Calu3 (cell line): ENCODE measurements at places on chromosomes 7 and 10.

GRCh38 chr10:112278871-112279270, 4.3 kb upstream of the TECTB start:
- no peak for DNase-seq

GRCh38 chr7:25881317-25882037, 270.5 kb upstream of the NFE2L3 start:
- no peak for DNase-seq

GRCh38 chr7:131094685-131095084, 233.0 kb upstream of the MKLN1 start:
- no peak for DNase-seq

- no peak for DNase-seq
Observed at GRCh38 chr10:75660823-75661222, 229.4 kb downstream of the LRMDA start.

GRCh38 chr7:108973075-108973474, 403.4 kb downstream of the DNAJB9 start:
- DNase-seq: no peak

GRCh38 chr10:30812018-30812851, 182.7 kb upstream of the LYZL2 start:
- no peak for DNase-seq

DNA sequence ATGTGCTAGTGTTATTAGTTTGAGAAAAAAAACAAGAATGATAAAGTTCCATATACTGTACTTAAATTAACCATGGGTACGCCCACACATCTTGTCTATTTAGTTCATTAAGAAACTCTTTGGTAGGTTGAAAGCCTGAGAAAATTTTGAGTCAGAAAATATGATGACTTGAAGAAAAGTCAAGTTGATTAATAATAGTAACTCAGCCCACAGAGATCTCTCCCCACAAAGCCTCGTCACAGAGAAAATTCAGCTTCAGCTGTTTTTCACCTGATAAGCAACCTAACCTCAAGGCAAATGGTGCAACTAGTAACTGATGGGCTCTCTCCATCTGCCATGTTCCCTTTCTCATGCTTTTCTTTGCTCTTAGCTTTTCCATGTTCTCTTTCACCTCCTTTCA, 1021.6 kb downstream of the GATA3 start:
- DNase-seq: no peak

GRCh38 chr10:1132584-1132983, 76.4 kb downstream of the WDR37 start:
- no peak for DNase-seq

GRCh38 chr10:102930720-102931119, 12.6 kb downstream of the CNNM2 start:
- no peak for DNase-seq

- DNase-seq: no peak
Observed at GRCh38 chr10:127552446-127552845, 3.3 kb downstream of the NPS start.

DNA sequence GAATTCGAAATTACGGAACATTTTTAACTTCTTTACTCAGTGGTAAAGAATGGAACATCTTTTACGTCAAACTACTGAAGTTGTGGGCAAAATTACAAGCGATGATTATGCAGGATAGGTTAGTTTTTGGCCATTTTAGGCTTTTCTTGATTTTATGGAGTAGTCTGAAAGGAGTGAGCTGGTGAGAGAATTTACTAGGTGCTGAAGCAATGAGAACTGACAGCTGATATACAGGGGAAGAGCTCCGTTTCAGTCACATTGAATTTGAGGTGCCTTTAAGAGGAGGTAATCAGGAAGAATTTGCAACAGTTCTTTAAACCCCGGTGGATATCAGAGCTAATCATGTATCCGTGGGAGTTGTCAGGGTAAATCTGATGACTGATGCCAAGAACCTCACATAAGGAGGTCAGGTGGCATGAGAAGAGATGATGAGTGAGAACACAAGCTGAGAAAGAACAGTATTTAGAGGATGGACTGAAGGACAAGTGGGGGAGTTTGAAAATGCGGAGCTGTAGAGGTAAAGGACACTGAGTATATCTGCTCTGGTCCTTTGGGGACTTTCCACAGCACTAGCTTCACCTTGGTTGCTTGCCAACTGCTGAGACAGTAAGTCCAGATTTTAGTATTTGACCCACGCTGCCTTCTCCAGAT, 104.3 kb downstream of the AHR start:
- DNase-seq: no peak

DNA sequence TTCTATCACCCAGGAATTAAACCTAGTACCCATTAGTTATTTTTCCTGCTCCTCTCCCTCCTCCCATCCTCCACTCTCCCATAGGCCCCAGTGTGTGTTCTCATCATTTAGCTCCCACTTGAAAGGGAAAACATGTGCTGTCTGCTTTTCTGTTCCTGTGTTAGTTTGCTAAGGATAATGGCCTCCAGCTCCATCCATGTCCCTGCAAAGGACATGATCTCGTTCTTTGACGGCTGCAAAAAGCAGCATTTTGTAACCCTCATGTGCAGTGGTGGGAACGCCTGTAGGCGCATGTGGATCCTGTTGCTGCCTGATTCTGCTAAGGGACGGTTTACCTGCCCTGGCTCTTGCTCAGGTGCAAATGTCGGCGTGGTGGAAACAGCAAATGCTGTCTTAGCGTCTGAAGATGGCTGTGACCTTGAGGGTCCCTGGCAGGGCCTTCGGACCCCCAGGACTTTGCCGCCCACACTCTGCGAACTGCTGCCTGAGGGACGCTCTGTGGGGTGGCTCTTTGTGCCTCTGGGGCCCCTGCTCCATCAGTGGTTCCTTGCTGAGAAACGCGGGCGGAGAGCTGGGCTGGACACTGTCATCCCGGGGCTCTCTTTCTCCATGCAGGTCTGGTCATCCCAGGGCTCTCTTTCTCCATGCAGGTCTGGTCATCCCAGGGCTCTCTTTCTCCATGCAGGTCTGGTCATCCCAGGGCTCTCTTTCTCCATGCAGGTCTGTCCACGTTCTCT, 5.6 kb upstream of the MTG1 start:
- DNase-seq: no peak

- no peak for DNase-seq
Observed at GRCh38 chr7:156470399-156471320, 169.9 kb upstream of the RNF32 start.

DNA sequence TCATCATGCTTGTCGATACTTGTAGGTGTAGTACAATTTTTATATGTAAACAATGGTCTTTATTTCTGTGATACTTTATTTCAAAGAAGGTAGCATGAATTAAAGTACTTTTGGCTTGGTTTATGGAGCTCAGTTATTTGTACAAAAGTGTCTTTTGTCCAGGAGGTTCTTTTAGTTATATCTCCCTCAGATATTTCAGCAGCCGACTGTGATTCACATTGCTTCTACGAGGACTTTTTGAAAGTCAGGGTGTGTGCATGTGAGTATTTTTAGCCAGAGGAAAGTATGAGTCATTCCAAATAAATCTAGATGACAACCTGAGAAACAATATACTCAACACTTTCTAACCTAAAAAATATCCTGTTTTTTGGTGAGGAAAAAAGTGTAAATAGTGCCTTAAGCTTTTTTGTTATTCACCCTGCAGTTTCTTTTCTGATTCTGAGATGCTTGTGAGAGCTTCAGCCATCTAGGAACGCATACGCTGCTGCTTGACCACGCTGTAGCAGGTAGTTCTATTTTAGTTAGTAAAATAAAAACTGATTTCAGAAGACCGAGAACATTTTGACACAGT, 595 bp upstream of the SUN1 start:
- DNase-seq: peak; percentile 58

DNA sequence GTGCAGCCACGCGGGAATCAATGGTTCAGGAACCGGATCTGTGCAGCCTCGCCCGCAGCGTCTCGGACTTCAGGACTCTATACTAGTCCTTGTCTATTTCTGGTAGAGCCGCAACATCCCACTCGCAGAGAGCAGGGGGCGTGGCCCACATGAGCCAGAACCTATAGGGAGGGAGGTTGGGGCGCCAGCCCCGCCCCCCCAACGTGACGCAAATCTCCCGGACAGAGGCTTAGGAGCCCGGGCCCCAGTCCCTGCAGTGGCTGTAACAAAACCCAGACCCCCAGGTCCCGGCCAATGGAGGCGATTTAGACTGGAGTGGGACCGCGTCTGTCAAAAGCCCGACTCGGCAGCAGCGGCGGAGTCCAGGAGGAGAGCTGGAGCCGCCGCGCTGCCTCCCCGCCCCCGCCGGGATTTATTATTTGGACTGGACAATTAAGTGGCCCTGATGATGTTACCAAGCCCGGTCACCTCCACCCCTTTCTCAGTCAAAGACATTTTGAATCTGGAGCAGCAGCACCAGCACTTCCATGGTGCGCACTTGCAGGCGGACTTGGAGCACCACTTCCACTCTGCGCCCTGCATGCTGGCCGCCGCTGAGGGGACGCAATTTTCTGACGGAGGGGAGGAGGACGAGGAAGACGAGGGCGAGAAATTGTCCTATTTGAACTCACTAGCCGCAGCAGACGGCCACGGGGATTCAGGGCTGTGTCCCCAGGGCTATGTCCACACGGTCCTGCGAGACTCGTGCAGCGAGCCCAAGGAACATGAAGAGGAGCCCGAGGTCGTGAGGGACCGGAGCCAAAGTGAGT, at the start of gene NKX2-3:
Gene NKX2-3 (plus strand): TSS at position 256 of the 809 bp plus-strand sequence. CDS start 190 bp downstream, at position 446.
- DNase-seq: no peak
